ENCODE measurements at places on chromosomes 11 and 22. TPM values are rescaled to one million over a fixed set of nuclear protein-coding genes. Genes with fewer than 3 reads are reported as not detected.
A peak's percentile ranks its signal among the peaks of the same experiment; 100 is the strongest.

Gene TEX54
- not detected for total RNA-seq

Gene HMBS
- 7.5 TPM for total RNA-seq

Gene DDX6
- total RNA-seq, result 92.9 TPM

Gene IGSF9B
- total RNA-seq, result 61.0 TPM

Gene IL18
- total RNA-seq, result 6.7 TPM

Gene GGT1
- 5.0 TPM for total RNA-seq

Gene CCDC34
- total RNA-seq, result 1.5 TPM

DNA sequence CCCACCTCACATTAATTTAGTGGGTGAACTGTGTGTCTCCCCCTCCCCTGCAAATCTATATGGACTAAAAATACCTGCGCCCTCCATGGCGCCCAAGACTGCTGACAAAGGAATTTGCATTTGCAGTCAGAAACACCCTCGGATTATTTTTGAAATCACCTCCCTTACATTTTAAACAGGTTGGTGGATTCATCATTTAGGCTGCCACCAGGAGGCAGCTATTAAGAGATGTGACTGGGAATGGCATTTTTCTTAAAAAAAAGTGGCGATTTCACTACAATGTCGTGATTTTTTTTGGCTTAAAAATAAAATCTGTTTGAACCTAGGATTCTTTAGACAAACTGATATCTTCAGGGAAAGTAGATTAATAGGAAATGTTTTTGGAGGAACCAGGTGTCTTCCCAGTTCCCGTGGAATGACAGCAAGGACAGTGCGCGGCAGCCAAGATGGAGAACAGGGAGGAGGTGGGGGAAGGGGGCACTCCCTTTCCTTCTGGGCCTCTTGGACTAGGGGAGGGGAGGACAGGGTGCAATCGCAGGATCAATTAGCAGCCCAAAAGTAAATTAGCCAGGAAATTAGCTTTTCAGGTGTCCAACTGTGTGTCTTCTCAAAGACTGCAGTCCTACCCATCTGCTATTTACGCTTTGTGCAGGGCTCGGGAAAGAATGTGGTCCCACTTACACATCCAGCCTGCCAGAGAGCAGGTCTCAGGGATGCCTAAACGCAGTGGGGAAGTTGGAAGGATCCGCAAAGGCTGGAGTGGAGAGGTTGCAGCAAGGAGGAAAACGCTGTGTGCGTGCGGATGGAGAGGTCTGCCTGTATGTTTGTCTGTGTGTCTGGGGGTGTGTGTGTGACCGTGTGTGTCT is 496.4 kb downstream of the NTM start:
- H3K27me3 ChIP-seq, result no peaks in the 10 kb centered on the region
- DNase-seq, result no peak
- H3K4me1 ChIP-seq, result no peaks in the 10 kb centered on the region
- H3K27ac ChIP-seq, result no peak overlapping the region
- H3K4me3 ChIP-seq, result no peak overlapping the region

DNA sequence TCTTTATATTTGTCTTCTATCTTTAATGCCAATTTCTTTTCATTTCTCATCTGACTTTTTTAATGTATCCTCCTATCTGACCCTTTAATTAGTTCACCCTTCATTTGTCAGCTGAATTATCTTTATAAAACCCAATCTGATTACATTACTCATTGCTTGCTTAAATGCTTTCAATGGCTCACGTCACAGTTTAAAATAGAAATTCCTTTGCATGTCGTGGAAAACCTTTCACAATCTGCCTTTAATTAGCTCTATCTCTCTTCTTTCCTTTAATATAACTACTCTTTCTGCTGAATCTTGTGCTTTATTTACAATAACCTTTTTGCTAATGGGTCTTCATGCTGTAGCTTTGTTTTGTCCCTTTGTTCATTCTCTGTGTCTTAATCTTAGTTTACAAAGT is 125.7 kb downstream of the DYNC2H1 start:
- no peak overlapping the region for H3K4me3 ChIP-seq
- no peaks in the 10 kb centered on the region for H3K27me3 ChIP-seq
- no peak for DNase-seq
- H3K4me1 ChIP-seq, result no peaks in the 10 kb centered on the region
- peaks cover 6% of the 10 kb centered on the region for H3K36me3 ChIP-seq

GRCh38 chr22:32728291-32728690 is 73.2 kb upstream of the TIMP3 start:
- H3K36me3 ChIP-seq, result no peaks in the 10 kb centered on the region
- H3K27me3 ChIP-seq, result no peaks in the 10 kb centered on the region
- H3K4me3 ChIP-seq, result no peak overlapping the region
- H3K4me1 ChIP-seq, result peaks cover 11% of the 10 kb centered on the region
- DNase-seq, result no peak

DNA sequence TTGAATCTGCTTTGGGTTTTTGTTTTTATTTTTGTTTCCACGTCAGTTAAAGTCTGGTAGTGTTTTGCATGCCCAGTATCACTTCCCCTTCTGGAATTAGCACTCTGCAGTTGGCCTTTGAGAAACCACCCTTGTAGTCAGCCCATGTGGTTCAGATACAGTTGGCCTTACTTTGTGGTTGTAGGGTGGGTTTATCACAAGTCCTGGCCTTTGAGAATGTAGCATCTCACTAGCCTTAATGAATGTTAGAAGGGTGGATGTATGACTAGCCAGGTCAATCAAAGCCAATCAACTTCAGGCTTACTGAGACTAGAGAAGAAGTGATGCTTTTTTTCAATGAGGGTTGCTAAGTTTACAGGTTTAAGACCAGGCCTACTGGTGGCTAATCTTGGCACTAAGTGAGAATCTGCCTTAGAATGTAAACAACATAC is 19.8 kb downstream of the ARL14EP start:
- no peaks in the 10 kb centered on the region for H3K4me1 ChIP-seq
- no peaks in the 10 kb centered on the region for H3K27me3 ChIP-seq
- H3K27ac ChIP-seq, result no peak overlapping the region
- DNase-seq, result no peak
- no peak overlapping the region for H3K4me3 ChIP-seq
- H3K36me3 ChIP-seq, result peaks cover 3% of the 10 kb centered on the region

DNA sequence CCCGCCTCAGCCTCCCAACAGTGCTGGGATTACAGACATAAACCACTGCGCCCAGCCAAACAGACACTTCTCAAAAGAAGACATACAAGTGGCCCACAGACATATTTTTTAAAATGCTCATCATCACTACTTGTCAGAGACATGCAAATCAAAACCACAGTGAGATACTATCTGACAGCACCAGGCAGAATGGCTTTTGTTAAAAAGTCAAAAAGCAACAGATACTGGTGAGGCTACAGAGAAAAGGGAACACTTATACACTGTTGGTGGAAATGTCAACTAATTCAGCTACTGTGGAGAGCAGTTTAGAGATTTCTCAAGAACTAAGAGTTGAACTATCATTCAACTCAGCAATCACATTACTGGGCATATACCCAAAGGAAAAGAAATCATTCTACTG is 67.0 kb downstream of the ARHGAP20 start:
- no peak for DNase-seq
- H3K27ac ChIP-seq, result no peak overlapping the region
- H3K27me3 ChIP-seq, result no peaks in the 10 kb centered on the region
- H3K36me3 ChIP-seq, result no peaks in the 10 kb centered on the region

GRCh38 chr11:76672431-76673175 is 2.1 kb upstream of the LRRC32 start:
- DNase-seq, result no peak
- H3K36me3 ChIP-seq, result no peaks in the 10 kb centered on the region
- peaks cover 36% of the 10 kb centered on the region for H3K4me1 ChIP-seq
- peaks cover 30% of the 10 kb centered on the region for H3K27me3 ChIP-seq
- H3K27ac ChIP-seq, result no peak overlapping the region

GRCh38 chr11:111427471-111427912 is 48.4 kb upstream of the POU2AF1 start:
- H3K4me3 ChIP-seq, result no peak overlapping the region
- H3K4me1 ChIP-seq, result no peaks in the 10 kb centered on the region
- H3K27ac ChIP-seq, result no peak overlapping the region
- H3K36me3 ChIP-seq, result no peaks in the 10 kb centered on the region
- no peaks in the 10 kb centered on the region for H3K27me3 ChIP-seq

DNA sequence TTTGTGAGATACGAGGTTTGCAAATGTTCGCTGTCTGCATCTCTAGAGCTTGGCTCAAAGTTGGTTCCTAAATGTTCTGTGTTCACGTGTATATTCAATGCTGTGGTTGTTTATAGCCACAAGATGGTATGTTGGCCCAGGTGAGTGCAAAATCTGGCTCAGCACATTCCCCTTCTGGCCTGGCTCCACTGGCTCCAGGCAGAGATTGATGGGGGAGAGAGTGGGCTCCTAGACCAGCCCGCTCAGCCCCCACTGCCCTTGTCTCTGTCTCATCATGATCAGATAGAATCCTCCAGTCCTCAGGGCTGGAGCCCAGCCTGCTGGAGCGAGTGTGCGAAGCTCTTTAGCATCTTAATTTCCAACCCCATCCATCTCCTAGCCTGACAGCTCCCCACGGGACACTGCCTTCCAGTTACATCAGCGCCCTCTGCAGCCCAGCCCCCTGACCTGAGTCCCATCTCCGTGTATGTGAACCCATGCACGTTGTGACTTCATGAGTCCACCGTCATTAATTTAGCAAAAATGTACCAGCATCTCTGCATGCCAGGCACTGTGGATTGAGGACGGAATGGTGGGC is 2.0 kb downstream of the P2RX3 start:
- no peaks in the 10 kb centered on the region for H3K36me3 ChIP-seq
- H3K4me1 ChIP-seq, result peaks cover 19% of the 10 kb centered on the region
- DNase-seq, result no peak
- no peak overlapping the region for H3K27ac ChIP-seq
- H3K27me3 ChIP-seq, result no peaks in the 10 kb centered on the region

GRCh38 chr22:48218889-48219420 is 1456.5 kb downstream of the TBC1D22A start:
- no peak overlapping the region for H3K27ac ChIP-seq
- no peak overlapping the region for H3K4me3 ChIP-seq
- peak; percentile 78 for DNase-seq
- peaks cover 16% of the 10 kb centered on the region for H3K27me3 ChIP-seq
- no peaks in the 10 kb centered on the region for H3K36me3 ChIP-seq
- no peaks in the 10 kb centered on the region for H3K4me1 ChIP-seq

DNA sequence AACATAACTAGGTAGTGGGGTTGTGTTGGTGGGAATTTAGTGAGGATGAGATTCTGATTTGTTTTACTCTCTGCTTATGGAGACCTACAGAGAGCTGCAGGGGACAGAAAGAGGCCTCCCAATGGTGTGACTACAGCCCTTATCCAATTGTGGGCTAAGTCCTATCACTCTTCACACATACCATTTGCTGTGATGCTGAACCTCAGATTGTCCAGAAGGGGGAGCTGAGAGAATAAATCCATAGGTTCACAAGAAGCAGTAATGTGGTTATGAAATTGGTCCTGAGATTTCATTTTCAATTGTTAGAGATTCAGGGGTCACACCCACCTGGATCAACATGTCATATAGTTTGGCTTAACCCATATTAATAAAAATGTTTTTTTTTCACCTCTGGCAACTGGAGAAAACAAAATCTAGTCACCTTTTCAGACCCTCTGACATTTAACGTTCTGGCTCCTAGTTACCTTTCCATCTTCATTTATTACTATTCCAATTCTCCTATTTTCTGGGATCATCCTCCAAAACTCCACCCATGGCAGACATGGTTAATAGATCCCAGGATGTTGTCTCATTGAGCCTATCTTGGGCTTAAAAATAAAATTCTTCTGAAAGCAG is 53.3 kb upstream of the PTPN5 start:
- no peaks in the 10 kb centered on the region for H3K36me3 ChIP-seq
- DNase-seq, result no peak
- no peak overlapping the region for H3K4me3 ChIP-seq

GRCh38 chr11:47469361-47470179 is 20.6 kb upstream of the RAPSN start:
- peak overlapping the region; percentile 75 for H3K27ac ChIP-seq
- no peak overlapping the region for H3K4me3 ChIP-seq
- peaks cover 48% of the 10 kb centered on the region for H3K36me3 ChIP-seq
- H3K27me3 ChIP-seq, result no peaks in the 10 kb centered on the region

DNA sequence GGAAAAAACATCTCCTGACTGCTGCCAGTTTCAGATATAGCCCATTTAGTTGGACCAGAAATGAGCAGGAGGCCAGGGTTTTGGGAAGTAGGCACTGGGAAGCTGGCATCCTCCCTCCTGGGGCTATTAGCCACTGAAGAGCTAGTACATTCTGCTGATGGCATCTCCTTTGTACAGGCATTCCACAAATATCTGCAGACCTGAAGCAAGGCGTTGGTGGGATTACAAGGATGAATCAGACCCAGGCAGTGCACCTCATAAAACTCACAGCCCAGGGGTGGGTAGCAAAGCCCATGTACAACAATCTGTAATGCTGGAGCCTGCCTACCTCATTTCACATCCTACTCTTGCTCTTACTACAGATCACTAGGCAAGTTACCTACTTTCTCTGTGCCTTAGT is 27.5 kb upstream of the POU2AF1 start:
- H3K4me1 ChIP-seq, result no peaks in the 10 kb centered on the region
- no peak overlapping the region for H3K27ac ChIP-seq
- H3K27me3 ChIP-seq, result no peaks in the 10 kb centered on the region
- H3K4me3 ChIP-seq, result no peak overlapping the region
- no peaks in the 10 kb centered on the region for H3K36me3 ChIP-seq
- no peak for DNase-seq

- no peaks in the 10 kb centered on the region for H3K36me3 ChIP-seq
- H3K4me3 ChIP-seq, result no peak overlapping the region
- H3K4me1 ChIP-seq, result no peaks in the 10 kb centered on the region
- H3K27ac ChIP-seq, result no peak overlapping the region
Measured at GRCh38 chr11:123760894-123761293, 6.6 kb upstream of the OR6X1 start.

DNA sequence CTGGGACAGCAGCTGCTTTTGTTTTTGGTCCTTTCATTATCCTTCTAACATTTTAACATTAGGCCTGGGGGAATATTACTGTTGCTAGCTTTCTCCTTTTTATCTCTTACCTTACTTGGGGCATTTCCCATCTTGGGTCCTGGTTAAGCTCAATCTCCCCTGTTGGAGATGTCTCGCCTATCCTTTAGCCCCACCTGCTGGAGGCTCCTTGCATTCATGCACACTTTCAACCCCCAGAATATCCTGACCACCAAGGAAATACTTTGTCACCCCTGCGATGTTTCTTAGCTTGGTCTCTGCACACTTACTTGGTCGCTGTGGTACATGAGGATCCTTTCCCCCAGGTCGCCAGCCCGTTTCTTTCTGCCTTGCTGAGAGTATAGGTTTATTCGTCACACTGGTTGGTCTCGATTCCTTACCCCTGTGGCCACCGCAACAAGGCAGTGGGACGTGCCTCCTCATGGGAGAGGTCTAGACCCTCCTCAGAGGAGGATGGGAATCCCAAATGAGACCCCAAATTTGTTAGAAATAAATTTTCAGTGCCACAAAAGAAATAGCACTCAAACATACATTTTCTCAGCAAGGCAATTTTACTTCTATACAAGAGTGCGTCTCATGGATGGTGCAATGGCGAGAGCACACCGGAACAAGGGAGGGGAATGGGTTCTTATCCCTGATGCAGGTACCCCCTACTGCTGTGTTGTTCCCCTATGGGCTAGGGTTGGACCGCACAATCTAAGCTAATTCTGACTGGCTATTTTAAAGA is 5.4 kb upstream of the TXN2 start:
- H3K4me1 ChIP-seq, result peaks cover 6% of the 10 kb centered on the region
- peaks cover 24% of the 10 kb centered on the region for H3K36me3 ChIP-seq
- no peaks in the 10 kb centered on the region for H3K27me3 ChIP-seq

Data from esophagus muscularis mucosa (tissue), 4 donors.